GM18507 (cell line): ENCODE measurements at places on chromosomes 7 and 10.

DNA sequence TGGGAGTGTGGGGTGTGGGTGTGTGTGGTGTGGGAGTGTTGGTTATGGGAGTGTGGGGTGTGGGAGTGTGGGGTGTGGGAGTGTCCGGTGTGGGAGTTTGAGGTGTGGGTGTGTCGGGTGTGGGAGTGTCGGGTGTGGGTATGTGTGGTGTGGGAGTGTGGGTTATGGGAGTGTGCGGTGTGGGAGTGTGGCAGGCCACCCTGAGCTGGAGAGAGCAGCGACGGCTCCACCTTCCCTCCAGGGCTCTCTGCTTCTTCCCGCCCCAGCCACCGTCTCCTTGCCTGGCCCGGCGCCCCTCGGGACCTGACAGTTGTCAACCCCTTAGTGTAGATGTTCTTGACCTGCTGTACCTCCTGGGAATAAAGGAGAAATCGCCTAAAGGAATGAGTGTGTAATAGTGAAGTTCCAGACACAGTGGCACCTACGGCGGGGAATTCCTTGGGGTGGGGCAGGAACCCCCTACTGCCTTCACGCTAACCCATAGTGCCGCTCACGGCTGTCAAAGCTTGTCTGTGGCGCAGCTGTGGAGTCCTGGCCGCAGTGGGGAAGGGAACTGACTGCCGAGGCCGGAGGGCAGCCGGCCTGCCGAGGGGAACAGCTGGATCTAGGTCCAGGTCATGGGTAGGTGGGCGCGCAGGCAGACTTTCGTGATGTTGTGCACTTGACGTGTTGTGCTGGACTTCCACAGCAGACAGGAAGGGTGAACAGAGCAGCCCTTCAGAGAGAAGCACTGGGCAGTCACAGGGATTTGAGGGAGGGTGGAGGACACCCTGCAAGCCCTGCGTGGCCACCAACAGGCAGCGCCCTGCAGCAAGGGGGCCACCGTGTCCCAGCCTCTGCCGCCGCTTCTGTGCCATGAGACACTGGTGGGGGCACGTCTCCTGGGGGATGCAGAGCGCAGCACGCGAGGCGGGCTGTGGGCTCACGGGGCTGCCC is 49.0 kb upstream of the EN2 start:
- no peak for DNase-seq

DNA sequence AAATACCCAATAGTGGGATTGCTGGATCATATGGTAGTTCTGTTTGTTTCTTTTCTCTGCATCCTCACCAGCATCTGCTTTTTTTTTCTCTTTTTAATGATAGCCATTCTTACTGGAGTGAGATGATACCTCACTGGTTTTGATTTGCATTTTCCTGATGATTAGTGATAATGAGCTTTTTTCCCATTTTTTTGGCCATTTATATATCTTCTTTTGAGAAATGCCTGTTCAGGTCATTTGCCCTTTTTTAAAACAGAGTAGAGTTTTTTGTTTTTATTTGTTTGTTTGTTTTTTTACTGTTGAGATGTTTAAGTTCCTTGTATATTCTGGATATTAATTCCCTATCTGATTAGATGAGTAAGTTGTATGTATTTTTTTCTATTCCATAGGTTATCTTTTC is 205.8 kb upstream of the KAT6B start:
- no peak for DNase-seq

GRCh38 chr7:47227762-47228177 is 354.1 kb downstream of the TNS3 start:
- peak; percentile 40 for DNase-seq

DNA sequence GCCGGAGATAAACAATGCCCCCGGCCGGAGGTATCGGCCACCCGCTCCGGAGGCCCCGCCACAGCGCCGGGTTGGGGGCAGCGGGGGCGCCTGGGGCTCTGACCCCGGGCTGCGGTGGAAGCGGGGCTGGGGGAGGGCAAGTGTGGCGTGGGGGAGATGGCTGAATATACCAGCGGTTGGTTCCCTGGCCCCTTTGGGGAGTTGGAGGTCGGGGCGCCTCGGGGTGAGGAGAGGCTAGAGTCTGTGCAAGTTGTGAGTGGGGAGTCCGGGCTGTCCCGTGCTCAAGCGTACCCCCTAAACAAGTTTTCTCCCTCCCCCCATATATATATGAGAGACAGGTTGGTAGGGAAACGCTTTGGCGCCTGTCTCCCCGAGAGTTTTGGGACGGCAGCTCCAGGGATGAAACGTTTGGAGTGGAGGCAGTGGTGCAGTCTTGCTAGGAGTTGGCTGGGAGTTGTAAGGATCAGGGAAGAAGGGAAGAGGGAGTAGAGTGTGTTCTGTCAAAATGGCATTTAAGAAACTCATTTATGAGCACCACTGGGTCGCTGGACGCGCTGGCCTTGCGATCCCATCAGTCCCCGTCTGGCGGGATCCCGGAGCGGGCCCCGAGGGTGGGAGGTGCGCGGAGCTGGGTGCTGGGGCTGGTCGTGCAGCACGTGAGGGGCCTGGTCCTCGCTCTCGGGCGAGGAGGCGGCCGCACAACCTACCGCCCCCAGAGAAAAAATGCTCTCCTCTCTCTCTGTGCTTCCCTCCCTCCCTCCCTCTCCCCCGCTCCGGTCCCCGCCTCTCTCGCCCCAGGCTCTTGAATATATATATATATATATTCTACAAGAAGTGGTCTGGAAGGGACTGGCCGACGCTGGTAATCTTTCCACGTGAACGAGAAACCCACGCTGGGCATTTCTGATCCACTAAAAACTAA is 1.1 kb downstream of the TET1 start:
- DNase-seq: no peak

GRCh38 chr10:129161150-129161549 is 305.9 kb upstream of the MGMT start:
- no peak for DNase-seq

GRCh38 chr10:79923669-79924068 is 25.2 kb downstream of the SFTPD start:
- no peak for DNase-seq

DNA sequence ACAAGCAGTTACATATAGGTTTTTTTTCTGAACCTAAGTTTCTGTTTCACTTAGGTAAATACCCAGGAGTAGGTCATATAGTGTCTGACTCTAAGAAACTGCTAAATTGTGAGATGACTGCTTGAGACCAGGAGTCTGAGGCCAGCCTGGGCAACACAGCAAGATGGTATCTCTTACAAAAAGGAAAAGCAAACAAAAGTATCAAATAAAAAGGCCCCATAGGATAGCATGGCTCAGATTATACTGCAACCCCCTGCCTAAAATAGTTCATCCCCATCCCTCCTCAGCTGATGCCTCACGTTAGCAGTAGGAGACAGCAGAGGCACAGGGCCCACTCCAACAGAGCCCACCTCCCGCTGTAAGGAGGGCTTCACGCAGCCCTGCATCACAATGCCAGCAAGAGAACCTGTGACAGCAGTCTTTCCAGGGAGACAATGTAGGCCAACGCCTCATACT is 90.3 kb downstream of the SRPK2 start:
- DNase-seq: no peak
